ENCODE measurements at places on chromosomes 13 and 19.

DNA sequence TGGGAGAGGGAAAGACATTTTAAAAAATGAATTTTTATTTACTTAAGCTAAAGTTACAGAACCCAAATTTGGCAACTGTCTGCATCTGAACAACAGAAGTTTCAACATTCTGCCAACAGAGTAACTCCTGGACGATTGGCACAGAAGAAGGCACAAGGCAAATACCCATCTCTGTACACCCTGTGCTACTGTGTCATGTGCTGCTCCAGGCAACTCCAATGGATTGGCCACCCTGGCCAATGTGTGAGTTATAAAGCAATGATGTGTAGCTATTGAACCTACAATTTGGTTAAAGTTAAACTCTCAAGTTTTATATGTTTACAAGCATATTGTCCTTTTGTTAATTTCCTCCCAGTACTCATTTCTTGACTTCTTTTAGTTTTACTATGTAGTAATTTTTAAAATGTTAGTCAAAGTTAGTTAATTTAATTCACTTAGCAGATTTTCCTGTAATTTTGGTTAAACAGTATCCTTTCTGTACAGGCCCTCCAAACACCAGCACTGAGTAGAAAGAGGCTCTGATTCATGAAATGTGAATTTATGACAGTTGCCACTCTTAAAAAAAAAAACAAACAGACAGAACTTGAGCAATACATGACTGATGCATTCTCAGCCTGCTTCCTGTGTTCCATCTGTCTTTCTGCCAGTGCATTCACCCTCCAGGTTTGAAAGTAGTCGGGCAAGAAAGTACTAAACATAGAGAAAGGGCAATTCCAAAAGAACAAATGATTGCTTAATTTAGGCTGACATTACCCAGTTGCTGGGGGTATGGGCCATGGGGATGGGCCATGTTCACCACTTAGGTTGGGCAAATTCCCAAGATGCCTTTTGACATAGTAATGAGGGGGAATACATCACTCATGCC lies 5.9 kb downstream of the STARD13 start:
- no peak for DNase-seq

GRCh38 chr13:107817647-107818287 lies 397.6 kb downstream of the LIG4 start:
- peak; percentile 29 for DNase-seq

DNA sequence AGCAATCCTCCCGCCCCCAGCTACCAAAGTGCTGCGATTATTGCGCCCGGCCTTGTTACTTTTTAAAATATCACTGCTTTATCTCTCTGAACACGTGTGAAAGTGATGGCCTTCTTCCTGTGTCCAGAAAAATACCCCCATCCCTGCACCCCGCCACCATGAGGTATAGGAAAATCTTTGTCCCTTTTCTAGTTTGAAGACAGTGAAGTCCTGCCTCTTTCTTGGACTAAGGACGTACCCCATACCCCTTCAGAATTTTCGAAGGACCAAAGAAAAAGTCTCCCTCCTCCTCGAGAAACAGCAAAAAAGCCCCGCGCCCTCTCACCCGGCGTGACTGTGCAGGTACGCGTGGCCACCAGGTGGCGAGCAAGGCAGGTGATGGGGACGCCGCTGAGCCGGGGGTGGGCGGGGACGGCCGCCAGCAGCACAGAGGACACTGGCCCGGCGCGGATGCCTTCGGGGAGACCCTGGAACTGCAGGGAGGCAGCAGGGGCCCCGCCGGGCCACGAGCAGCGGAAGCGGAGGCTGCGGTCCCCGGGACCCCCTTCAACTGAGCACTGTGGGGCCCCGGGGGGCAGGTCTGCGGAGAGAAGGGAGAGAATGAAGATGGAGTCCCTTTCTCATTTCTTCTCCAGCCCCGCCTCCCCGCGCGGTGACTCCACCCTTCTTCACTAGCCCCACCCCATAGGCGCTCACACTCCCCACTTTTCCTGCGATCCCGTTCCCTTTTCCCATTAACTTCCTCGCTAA lies 3.2 kb downstream of the VSIG10L start:
- DNase-seq, result peak; percentile 94

- DNase-seq, result no peak
These were observed 6.0 kb upstream of the ZNF738 start for GRCh38 chr19:21352830-21353229.
